ENCODE measurements at places on chromosomes 6 and 20.

GRCh38 chr6:158047563-158048323 lies 66.1 kb downstream of the SYNJ2 start:
- DNase-seq: no peak

DNA sequence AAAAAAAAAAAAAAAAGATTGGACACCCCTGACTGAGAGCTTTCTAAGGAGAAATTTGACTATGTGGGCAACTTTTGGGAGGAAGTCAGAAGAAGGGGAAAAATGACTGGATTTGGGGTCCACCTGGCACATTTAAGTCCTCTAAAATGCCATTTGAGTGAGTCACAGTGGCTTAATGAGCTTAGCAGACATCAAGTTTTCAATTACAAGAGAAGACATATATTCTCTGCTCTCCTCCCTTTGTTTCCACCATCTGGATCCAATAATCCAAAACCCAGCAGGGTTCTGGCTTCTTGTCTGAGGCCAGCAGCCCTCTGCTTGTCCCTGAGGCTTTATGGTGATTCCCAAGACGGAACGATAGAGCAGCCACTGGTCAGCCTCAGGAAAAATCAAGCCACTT lies 6.9 kb downstream of the PI3 start:
- DNase-seq: no peak

GRCh38 chr6:105111105-105111504 lies 68.7 kb downstream of the POPDC3 start:
- DNase-seq: no peak

- DNase-seq: no peak
These were observed 74.5 kb upstream of the AHI1 start for GRCh38 chr6:135572051-135572450.

- no peak for DNase-seq
These were observed 47.1 kb downstream of the NEDD9 start for GRCh38 chr6:11185204-11185842.
